ENCODE measurements at places on chromosomes 3 and 15.

- peak; percentile 54 for DNase-seq
Observed at GRCh38 chr15:59199626-59200465, 6.8 kb upstream of the LDHAL6B start.

GRCh38 chr3:48694610-48695392, 9.1 kb upstream of the NCKIPSD start:
- DNase-seq = peak; percentile 60

DNA sequence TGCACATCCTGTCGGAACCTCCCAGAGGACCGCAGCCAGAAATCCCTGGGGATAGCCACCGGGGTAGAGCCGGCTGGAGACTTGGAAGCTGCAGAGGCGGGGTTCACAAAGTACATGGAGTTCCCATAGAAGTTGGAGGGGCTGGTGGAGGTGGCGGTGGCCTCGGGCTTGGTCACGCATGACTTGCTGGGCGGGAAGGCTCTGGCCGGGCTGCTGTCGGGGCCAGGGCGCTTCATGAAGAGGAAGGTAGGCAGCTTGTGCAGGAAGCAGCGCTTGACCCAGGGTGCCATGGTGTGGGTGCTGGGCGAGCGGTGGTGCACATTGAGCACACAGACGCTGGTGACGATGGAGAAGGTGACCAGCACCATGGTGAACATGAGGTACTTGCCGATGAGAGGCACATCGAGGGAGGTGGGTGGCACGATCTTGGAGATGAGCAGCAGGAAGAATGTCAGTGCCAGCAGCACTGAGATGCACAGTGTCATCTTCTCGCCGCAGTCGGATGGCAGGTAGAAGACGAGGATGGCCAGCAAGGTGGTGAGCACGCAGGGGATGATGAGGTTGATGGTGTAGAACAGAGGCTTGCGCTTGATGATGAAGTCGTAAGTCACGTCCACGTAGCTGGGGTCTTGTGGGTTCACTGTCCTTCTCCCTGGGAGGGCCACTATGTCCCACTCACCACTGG, 8.4 kb upstream of the CHRNA3 start:
- DNase-seq = no peak

- peak; percentile 39 for DNase-seq
Observed at GRCh38 chr15:75720787-75721479, 8.3 kb upstream of the CSPG4 start.

DNA sequence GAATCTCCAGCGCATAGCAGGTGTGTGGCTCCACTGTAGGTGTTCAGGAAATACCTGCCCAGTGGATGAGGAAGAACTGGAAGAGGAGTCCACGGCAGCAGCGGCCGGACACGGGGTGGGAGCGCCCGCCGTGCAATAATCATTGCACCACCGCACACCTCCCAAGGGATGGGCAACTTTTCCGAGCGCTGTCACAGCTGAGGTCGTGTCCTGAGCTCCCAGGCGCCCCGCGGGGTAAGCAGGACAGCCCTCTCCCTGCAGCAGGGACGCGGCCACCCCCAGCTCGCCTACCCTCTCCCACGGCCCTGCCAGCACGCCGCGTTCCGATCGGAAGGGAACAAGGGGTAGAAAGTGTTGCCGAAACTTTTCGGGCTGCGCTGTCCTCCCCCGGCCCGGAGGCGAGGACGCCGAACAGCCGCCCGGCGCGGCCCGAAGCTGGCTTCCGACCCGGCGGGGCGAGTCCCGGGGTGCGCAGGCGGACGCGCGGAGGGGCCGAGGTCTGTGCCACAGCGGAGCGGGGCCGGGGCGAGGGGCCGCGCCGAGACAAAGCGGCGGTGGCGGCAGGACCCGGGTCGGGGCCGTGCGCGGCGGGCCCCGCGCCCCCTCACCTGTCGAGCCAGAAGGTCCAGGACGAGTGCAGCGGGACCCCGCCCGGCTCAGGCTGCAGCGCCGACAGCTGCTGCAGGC, 475 bp downstream of the EIF4E3 start:
- DNase-seq = no peak

DNA sequence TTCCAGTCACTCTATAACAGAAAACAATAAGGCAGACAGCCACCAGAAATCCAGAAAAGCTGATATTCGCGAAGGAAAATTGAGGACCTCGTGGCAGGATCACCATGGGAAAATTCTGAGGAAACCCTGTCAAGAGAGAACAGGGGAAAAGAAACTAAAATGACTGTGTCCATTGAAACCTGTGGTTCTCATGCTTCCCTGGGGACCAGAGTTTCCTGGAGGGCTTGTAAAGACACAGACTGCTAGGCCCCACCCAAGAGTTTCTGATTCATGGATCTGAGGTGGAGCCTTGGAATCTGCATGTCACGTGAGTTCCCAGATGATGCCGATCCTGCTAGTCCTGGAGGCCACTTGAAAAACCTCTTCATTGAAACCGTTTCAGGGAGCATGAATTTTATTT, 420.5 kb downstream of the EPHB1 start:
- no peak for DNase-seq

DNA sequence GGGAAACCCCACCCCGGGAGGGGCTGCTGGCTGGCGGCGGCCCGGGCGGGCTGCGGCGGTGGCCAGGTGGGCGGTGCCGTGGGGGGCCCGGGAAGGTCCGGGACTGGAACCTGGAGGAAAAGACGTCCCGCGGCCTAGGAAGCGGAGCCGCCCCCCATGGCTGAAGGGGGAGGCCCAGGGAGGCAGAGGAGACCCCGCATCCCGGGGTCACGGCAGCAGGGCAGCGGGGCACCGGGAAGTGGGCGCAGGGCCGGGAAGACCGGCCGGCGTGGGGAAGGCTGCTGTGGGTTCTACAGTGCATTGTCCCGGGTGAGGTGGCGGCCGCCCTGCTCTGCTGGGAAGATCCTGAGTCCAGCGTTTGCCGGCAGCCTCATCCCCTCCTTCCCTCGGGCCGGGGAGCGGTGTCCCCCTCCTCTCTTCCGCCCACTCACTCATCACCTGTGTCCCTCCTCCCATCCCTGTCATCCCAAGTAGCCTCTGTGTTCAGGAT, 525 bp upstream of the FSTL1 start:
- DNase-seq = no peak

GRCh38 chr3:96416549-96417255, 397.7 kb upstream of the EPHA6 start:
- DNase-seq = no peak

- no peak for DNase-seq
Observed at GRCh38 chr3:12854565-12854964, 13.2 kb upstream of the RPL32 start.
